ENCODE measurements at places on chromosomes 7 and 10. TPM values are rescaled to one million over a fixed set of nuclear protein-coding genes. Genes with fewer than 3 reads are reported as not detected.

Gene AKR1C3
- 88.3 TPM for total RNA-seq

- H3K27me3 ChIP-seq = peaks cover 34% of the 10 kb centered on the region
- H3K36me3 ChIP-seq = no peaks in the 10 kb centered on the region
- DNase-seq = peak; percentile 31
- no peak within 1 kb of the TSS for H3K27ac ChIP-seq
Observed at GRCh38 chr10:66925896-66926715, at the start of gene LRRTM3. TSS of gene LRRTM3 (plus strand) at chr10:66926036.

- no peak for DNase-seq
- H3K4me1 ChIP-seq = no peaks in the 10 kb centered on the region
- H3K27ac ChIP-seq = no peak overlapping the region
- no peaks in the 10 kb centered on the region for H3K27me3 ChIP-seq
Observed at GRCh38 chr7:107384025-107384424, 85.8 kb upstream of the GPR22 start.

DNA sequence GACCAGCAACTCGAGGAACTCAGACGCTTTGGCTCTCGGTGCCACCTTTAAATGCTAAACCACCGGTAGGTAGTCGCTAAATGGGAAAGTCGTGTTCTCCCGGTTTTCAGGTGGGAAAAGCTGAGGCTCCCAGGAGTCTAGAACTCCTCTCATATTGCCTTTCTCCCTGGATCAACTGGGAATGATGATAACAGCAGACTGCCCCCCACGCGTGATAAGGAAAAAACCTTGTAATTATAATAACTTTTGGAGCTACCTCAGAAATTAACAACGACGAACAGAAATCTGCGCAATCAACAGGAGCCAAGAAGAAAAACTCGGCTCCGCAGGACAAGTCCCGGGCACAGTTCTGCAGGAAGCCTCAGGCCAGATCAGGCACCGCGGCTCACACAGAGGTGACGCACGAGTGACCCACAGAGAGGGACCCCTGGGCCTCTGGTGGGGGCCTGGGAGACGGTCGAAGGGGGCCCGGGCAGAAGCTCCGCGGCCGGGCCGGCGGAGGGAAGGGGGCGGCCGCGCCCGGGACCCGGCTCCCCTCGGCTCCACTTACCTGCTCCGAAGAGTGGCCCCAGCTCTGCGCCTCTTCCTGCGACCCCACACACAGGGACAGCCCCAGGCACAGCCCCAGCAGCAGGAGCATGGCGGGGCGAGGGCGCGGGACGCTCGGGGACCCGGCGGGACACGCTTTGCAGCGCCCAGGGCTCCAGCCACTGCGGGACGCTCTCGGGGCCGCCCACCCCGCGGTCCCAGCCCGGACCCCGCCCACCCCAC, at the start of gene ITIH5:
ITIH5 (minus strand) TSS at position 714 of the 771 bp plus-strand sequence; CDS start at position 640, 74 bp downstream.
- H3K4me1 ChIP-seq = peaks cover 13% of the 10 kb centered on the region
- no peaks in the 10 kb centered on the region for H3K36me3 ChIP-seq
- H3K4me3 ChIP-seq = peak within 1 kb of the TSS; percentile 58
- peaks cover 62% of the 10 kb centered on the region for H3K27me3 ChIP-seq
- DNase-seq = no peak
- no peak within 1 kb of the TSS for H3K27ac ChIP-seq
